ENCODE measurements at places on chromosomes 5 and 9.

DNA sequence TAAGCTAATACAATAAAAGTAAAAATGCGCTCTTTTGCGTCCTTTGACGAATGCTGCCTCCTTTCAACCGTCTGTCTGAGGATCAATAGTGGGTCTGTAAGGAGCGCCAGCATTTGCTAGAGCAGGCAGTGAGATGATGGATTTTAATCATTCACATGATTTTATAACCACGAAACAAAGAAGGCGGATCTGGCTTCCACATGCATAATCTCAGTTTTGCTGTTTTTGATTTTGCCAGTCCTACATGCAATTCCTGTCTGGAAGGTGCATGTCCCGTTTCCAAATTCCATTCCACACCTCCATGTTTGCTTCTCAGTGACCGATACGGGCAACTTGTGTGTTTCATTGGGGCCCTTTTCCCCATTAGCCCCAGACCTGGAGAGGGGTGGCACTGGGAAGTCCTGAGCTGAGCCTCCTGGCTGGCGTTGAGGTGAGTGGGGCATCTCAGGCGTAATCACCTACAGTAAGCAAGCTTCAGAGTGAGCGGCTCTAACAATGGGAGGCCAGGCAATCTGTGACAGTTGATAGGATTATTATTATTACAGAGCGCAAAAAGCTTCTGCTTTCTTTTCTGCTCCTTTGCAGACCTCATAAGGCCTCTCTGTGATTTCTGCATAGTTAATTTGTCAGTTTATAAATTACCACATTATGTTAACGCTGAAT lies 405.4 kb downstream of the ZSWIM6 start:
- no peak for DNase-seq

DNA sequence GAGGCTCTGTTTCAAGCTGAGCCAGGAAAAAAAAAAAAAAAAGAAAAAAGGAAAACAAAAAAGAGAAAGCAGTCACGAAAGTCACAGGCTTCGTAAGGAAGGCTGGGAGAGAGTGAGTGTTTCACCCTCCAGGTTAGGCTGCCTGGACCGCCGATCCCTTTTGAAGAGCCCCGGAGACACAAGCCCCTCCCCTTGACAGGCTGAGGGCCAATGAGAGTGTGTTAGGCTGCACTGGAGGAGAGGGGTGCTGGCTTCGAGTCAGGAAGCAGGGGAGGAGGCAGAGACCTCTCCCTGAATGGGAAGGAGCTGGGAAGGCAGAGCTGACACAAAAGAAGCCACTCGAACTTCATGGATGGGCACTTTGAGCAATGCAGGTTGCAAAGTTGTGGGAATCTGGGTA lies at the start of gene NMUR2:
TSS of gene NMUR2 (minus strand) at position 135 of the 400 bp plus-strand sequence. CDS start 166 bp downstream, outside the sequence.
- DNase-seq: no peak

GRCh38 chr9:37290940-37291485 lies 131.5 kb upstream of the GRHPR start:
- DNase-seq: no peak

GRCh38 chr5:174828804-174829510 lies 104.6 kb downstream of the MSX2 start:
- DNase-seq: no peak

- no peak for DNase-seq
Measured at GRCh38 chr5:124888050-124888506, 141.6 kb upstream of the ZNF608 start.

DNA sequence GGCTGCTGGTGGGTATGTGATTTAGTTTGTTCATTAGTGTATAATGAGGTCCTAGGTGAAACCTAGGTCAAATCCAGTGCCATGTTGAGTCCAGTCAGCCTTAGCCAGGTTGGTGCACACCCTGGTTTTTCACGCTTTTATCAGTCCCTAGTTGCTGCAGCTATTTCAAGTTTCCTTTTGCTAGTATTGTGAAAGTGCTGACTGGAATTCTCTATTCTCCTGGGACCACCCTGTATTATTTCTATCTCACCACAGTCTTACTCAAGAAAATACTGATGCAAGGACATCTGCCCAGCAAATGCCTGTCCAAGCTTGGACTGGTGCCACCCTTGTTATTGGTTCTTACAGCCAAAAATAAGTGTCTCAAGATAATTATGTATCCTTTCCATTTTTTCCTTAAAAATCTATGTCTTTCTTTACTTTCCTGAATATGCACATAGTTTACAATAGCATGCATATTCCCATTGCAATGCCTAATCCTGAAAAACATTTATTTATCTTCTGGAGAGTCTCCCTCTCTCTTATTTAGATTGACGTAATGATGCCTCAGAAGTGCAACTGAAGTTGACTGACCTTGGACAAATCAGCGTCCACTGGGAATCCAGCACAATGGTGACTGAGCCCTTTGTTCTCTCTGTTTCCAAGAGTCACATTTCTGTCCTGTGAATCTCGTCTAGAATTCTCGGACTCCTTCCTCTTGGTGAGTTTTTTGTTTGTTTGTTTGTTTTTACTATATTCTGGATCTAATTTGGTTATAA lies 1075.0 kb downstream of the CDH9 start:
- no peak for DNase-seq

DNA sequence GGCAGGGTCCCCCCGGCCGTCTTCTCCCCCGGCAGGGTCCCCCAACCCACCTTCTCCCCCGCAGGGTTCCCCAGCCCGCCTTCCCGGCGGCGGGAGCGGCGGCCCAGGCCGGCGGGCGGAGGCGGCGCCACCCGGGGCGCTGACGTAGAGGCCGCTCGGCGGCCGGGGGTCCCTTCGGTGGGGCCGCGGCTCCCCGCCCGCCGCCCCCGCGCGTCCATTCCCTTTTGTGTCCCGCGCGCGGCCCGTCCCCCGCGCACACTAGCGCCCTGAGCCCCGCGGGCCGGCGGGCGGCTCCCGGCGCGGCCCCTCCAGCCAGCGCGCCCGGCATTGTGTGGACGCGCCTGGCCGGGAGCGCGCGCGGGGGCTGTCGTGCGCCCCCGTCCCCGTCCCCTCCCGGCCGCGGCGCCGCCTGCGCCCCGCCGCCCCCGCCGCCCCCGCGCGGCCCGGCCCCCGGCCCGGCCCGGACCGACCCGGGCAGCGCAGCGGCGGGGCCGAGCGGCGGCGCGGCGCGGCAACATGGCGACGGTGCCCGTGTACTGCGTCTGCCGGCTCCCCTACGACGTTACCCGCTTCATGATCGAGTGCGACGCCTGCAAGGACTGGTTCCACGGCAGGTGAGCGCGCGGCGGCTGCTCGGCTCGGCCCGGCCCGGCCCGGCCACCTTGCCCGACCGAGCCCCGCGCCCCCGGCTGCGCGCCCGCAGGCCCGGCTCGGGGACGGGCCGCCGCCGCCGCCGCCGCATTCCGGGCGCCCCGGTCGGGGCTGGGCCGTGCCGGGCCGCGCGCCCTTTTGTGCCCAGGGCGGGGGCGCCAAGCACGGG lies at the start of gene PHF2:
TSS of gene PHF2 (plus strand) at position 327 of the 820 bp plus-strand sequence. CDS start at position 517, 190 bp downstream.
- no peak for DNase-seq

- DNase-seq: no peak
Measured at GRCh38 chr5:132321109-132321721, 27.0 kb downstream of the SLC22A4 start.

GRCh38 chr5:176154821-176155220 lies 83.4 kb upstream of the SIMC1 start:
- DNase-seq: no peak

DNA sequence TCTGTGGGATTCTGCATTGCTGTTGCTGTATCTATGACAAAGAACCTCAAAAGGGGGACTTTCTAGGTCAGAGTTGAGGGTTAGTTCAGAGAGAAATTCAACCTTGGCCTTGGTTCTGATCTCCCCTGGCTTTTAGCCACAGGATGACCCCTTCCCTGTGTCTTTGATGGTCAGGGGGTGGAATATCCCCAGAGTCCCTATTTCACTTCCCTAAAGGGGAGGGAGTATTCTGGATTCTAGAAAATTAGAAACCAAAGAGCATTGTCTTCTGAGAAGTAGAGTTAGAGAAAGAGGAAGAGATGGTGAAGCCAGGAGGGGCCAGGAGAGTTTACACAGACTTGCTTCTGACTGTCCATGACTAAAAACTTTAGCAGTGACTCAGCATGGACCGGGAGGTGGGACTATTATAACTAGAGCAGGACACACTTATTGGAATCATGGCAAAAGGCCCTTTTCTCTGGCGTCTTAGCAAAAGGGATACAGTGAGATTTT lies 56.2 kb upstream of the LPAR1 start:
- DNase-seq: no peak

- no peak for DNase-seq
Measured at GRCh38 chr5:38455796-38456330, 100.6 kb downstream of the LIFR start.

DNA sequence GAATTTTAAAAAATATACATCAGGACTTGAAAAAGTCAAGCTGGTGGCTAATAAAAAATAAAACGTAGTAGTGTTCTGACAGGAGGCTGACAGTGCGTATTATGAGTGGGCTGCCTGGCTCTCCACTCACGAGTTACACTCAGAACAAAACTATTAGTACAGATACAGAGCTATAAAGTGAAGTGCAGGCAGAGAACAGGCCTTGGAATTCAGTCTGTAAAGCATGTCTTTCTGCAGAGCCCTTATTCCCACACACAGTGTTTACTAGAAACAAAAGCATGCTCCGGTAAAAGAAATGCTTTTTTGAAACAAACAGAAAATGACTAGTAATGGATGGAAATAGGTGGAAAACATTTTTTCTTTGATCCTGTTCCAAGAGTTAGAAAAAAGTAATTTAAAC lies 334.7 kb downstream of the DIRAS2 start:
- no peak for DNase-seq

GRCh38 chr9:85527331-85528020 lies 214.3 kb downstream of the AGTPBP1 start:
- DNase-seq: no peak

DNA sequence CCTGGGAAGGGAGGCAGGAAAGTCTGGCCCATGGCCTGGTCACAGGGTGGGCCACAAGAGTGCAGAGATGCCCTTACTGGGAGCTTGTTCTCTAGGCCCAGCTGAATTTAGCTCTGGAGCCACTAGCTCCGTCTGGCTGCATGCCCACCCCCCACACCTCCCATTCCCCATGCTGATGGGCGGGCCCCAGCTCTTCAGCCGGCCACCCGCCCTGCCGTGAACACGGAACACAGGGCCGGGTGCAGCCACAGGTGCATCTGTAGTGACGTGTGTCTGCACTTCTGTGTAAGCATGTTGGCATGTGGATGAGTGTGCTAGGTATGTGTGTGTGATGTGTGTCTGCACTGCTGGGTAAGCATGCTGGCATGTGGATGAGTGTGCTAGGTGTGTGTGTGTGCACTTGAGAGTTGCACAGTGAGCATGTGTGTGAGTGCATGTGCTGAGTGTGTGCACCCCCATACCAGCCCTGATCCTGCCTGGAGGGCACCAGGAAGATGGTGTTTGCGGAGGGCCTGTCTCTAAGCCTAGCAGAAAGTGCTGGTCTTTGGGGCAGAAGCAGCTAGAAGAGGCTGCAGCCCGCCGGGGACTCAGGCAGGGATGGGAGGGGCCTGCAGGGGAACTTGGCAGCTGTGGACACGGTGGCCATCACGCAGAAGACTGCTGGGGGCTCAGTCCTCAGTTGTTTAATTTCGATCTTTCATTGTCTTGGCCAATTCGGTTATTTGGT lies 136.4 kb downstream of the CACNA1B start:
- no peak for DNase-seq

GRCh38 chr5:144468571-144468970 lies 297.9 kb downstream of the KCTD16 start:
- no peak for DNase-seq

DNA sequence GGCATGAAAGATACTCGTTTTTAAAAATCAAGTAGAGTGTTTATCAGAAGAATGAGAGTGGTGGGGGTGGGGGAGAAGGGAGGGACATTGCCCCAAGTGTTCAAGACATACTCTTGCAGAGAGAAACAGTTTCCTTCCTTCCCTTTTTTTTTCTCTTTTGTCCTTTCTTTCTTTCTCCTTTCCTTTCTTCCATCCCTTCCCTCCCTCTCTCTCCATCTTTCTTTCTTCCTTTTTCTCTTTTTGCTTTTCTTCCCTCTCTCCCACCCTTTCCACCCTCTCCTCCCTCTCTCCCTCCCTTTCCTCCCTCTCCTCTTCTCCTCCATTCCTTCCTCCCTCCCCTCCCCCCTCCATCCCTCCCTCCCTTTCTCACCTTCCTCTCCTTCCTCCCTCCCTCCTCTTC lies 478.3 kb upstream of the EDIL3 start:
- DNase-seq: no peak

All from cortex of kidney (tissue), 1 donor.